ENCODE measurements at places on chromosomes 1 and 21.

- no peak for DNase-seq
Measured at GRCh38 chr1:7447093-7447492, 324.0 kb upstream of the VAMP3 start.

DNA sequence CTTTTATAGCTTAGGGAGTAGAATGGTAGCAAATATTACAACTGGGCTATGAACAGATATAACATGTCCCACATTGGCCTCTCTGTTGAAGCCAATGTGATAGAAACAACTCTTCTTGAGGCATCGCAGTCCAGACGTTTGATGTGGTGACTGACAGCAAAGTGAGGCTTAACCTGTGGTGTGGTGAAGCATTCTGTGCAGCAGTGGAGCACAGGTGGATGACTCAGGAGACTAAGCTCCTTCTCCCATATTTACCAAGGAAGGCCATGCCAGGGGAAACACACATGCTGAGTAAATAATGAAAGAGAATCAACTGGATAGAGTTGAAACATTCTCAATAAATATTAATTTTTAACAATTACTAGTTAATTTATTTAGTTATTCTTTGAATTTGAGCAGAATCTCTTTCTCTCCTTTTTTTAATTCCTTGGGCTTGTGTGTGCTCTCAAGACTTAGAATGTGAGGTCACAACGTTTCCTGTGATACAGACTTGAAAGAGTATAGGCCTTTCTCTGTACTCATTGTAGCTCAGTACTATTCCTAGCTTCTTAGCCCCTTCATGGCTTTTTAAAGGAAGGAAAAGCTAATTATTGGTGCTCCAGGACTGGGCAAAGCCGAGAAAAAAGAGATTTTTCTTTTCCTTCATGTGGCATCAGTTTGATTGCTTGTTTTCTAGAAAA lies 17.6 kb downstream of the CRB1 start:
- DNase-seq: no peak

- DNase-seq: no peak
Measured at GRCh38 chr1:96009831-96010434, 711.7 kb upstream of the PTBP2 start.

- DNase-seq: no peak
Measured at GRCh38 chr1:97139512-97139911, 417.9 kb downstream of the PTBP2 start.

DNA sequence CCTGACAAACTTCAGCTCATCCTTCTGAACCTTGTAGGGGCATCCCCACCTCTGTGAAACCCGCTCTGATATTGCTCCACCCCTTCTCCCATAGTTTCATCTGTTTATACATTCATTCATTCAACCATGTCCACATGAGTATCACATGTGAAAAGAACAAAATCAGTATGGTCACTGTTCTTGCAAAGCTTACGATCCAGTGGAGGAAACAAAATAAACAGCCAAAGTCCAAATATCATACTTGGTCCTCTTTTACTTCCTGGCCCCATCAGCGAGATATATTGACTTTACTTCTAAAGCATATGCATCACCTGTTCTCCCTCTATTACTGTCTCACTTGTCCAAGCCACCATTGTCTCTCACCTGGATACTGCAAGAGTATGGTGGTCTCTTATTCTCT lies 35.6 kb downstream of the C8A start:
- no peak for DNase-seq

DNA sequence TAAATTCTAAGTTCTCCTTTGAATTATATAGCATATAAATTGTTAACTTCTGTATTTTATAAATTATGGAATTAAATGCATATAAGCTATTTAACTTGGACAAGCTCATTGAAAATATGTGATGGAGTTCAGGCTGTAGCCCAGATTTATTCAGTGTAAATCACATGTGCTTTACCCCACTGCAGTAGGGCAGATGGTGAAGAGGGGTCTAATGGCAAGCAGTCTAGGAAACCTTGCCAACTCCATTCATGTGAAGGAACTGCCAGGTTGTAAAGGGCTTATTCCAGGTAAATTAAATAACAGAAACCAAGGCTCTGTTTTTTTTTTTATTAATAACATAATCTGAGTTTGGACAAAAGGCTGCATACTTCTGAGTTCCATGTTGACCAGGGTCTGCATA lies 243.2 kb downstream of the NCAM2 start:
- no peak for DNase-seq

GRCh38 chr1:12435639-12436344 lies 182.2 kb downstream of the DHRS3 start:
- peak; percentile 57 for DNase-seq

DNA sequence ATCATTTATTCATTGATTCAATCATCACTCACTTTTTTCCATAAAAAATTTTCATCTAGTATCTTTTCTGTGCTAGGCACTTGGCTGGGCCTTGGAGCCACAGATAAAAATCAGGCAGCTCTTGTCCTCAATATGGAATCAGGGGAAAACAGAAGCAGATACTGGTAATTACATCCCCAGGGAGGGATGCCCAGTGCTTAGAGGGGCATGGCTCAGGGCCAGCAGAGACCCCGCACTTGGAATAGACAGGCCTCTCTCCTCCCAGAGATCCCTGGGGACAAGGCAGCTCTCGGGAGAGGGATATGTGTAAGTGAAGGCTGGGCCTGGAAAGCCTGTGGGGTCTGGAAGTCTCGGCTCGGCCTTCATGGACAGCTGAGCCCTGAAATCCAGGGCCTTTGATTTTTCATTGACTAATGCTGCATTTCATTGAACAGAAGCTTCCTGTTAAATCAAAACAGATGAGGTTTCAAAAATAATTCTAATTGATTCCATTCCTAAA lies 180.4 kb downstream of the FOXD2 start:
- DNase-seq: no peak

DNA sequence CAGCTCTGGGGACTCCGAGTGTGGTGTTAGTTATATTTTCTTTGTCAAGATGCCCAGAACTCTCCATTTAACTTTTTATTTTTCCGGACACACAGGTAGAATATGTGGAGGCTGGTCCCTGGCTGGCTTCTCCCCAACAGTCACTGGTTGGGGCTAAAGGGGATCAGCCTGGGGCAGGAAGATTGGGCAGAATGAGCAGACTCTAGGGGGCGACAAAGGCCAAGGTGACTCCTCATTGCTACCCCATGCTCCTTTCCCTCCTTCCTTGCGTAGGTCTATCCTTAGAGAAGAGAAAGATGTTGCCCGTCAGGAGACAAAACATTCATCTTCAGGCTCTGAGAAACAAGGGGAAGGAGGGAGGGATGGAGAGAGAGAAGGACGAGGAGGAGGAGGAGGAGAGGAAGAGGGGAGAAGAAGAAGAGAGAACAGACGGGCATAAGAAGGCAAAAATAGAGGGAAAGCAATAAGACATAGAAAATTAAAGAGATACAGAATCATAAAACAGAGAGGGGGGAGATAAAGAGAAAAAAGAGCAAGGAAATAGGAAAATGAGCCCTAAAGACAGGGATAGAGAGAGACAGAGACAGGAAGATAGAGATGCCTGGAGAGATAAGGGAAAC lies 89.9 kb downstream of the FOXD2 start:
- no peak for DNase-seq

GRCh38 chr21:33898586-33898985 lies 17.0 kb downstream of the ATP5PO start:
- DNase-seq: no peak

- DNase-seq: no peak
Measured at GRCh38 chr1:179302070-179302469, 8.5 kb downstream of the SOAT1 start.

GRCh38 chr1:184417916-184418315 lies 31.1 kb downstream of the C1orf21 start:
- DNase-seq: no peak

DNA sequence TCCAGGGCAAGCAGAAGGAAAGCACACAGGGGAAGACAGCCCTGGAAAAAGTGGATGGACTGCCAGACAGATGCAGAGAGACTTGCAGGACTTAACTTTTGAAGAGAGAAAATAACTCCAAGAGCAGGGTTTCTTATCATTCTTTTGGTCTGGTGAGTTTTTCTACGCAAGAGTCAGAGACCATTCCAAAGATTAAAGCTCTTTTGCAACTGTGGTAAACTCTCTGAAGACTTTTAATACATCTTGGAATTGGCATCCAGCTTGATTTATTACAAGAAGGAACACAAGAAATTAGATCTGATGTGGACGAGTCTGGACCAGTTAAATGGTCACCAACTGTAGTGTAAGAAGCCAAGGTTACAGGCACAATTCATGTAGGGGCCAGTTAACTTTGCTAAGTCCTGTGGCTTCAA lies 153.4 kb downstream of the SIPA1L2 start:
- DNase-seq: no peak

GRCh38 chr1:184563308-184563707 lies 176.5 kb downstream of the C1orf21 start:
- DNase-seq: no peak

GRCh38 chr1:227661495-227661894 lies 73.6 kb downstream of the JMJD4 start:
- DNase-seq: no peak

GRCh38 chr21:29449306-29449950 lies 150.7 kb downstream of the BACH1 start:
- DNase-seq: no peak

DNA sequence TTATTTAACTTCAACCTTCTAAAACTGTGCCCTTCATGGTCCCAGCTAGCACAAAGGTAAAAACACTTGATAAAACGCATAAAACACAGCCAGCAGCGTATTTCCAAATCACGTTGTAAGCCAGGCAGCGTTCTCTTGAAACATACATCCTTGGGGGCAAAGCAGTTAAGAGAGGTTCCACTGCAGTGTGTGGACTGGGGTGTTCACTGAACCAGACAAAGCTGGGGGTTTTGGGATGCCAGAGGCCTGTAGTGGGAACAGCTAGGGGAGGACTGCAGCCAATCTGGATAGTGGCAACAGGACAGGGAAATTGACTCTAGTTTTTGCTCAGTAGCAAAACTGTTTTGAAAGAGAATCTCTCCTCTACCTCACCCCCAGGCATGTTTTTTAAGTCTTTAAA lies 21.5 kb upstream of the ATP5PO start:
- no peak for DNase-seq

DNA sequence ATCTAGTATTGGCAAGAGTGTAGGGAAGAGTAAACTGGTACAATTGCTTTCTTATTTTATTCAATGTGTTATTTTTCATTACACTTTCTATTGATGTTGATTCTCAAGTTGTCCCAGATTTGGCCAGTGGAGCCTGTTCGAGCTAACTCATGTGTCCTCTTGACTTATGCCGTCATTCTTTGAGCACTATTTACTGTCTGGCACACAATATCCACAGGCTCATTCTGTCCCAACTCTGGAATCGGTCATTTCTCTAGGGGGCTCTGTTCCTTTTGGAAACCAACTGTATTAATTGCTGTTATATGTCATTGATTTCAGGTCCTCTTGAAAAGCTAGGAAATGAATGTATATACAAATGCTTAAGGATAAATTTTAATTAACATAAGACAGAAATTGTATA lies 22.4 kb upstream of the SFPQ start:
- no peak for DNase-seq

GRCh38 chr1:32055416-32055815 lies 17.3 kb upstream of the TMEM39B start:
- no peak for DNase-seq

DNA sequence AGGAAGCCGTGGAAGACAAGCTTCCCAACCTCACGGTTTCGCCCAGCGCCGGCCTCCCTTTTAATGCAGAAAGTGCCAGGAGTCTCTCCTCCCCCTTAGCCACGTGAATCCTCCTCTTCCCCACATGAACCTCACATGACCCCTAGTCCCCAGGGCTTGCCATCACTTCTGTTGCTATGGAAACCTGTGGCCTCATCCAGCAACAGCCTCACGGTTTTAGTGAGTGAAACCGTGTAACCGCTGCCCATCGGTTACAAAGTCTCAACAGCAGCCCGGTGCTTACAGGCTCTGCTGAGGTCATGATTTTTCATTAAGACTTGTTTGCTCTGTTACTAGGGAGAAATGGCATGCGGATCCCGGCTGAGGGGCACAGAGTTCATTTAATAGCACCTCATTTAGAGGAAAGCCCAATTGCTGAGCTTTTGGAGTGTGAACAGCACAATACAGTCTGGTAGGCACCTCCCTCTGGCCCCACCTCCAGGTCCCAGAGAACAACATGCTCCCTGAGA lies 143.2 kb upstream of the BACE2 start:
- no peak for DNase-seq

DNA sequence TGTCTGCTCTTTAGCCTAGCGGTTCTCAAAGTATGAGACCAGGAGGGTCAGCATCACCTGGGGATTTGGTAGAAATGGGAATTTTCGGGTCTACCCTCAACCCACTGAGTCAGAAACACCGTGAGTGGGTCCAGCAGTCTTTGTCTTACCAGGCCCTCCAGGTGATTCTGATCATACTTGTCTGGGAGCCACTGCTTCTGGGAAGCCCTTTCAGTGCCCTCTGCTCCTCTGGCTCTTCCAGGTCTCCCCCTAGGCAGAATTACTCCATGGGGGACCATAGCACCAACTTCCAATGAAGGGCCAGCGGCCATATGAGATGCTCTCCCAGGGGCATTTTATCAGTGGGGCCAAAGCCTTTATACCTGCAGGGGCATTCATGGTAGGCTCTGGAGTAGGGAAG lies 81.0 kb upstream of the ETV3 start:
- DNase-seq: no peak

DNA sequence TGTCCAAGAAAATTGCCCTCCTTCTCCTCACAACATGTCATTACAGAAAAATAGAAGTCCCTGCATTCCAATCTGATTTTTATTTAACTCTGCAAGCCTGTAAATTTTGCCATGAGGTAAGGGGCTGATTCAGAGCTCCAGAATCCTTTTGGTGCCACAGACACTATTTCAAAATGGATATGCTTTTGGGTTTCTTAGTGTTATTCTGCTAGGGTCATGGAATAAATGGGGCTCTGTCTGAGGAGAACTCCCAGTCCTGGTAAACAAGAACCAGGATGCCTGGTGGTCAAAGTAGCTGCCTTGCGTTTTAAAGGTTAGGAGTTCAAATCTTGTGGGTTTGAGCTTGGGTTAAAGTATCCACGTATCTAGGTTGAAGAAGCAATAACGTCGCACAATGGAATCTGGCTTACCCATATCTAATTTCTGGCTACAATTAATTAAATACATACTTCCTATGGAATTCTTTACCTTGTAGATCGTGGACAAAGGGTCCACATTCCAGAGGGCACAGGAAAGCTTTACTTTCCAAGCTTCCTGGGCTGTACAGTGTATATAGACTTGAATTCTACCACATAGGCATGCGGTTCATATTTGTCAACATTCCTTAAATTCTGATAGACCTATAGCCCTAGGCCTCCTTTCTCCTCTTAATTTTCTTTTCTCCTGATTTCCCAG lies 98.0 kb upstream of the CDC42BPA start:
- DNase-seq: no peak
